ENCODE measurements at places on chromosomes 2 and 18. TPM values are rescaled to one million over a fixed set of nuclear protein-coding genes. Genes with fewer than 3 reads are reported as not detected.

DNA sequence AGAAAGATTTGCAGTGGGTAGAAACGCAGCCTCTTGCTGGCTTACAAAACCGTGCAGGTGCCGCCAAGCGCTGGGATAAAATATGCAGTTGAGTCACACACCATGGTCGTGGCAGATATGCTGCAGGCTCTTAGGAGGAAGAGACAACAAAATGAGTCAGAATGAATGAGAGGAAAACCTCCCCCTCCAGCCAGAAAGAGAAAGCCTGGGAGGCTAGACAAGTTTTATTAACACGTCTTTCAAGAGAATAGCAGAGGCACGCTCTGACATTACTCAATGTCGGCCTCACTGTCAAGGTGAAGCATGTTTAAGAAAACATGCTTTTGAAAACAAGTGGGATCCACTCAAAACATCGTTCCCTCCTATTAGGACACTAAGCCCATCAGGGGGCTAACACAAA is 37.1 kb upstream of the ZCCHC2 start:
- DNase-seq: no peak

DNA sequence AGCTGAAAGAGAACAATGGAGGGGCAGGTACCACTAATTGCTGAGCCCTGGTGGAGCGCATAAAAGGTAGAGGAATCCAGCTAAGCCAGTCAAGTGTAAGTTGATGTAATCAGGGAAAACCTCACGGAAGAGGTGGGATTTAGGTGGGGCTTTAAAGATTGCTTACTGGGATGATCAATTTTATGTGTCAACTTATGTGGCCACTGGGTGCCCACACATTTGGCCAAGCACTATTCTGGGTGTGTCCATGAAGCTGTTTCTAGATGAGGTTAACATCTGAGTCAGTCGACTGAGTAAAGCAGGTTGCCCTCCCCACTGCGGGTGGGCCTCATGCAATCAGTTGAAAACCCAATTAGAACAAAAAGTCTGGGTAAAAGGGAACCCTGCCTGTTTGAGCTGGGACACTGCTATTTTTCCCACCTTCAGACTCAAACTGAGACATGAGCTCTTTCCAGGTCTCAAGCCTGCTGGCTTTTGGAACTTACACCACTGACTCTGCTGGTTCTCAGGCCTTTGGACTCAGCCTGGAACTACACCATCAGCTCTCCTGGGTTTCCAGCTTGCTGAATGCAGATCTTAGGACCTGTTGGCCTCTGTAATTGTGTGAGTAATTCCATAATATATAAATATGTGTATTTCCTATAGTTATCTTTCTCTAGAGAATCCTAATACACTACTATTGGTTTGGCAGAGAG is 67.3 kb downstream of the MYO5B start:
- no peak for DNase-seq

DNA sequence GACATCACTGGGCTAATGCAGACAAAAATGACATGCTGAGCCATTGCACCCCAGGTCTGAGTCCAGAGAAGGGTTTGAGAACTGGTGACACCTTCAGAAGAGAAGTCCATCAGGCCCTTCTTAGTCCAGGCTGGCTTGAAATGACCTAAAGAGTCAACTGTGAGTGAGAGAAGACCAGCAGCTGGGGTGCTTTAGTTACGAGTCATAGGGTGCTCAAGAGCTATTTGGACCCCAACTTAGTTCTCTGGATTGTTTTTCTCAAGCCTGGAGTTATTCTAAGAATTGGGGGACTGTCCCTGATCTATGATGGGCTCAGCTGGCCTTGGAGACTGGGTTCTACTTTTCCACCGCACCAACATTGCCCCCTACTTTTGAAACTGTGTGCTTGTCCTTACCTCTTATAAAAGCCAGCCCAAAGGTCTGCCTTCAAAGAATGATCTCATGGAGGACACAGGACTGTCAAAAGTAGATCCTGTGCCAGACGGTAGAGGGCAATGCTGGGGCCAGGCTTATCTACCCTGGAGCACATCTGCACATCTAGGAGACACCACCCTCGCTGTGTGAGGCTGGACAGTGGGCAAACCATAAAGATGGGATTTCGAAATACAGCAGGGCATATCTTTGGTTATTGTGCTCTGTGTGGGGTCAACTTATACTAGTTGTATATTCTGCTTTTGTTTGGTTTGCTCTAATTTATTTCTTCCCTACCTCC is 333.0 kb upstream of the SLC14A2 start:
- no peak for DNase-seq

GRCh38 chr2:71919708-71920107 is 228.0 kb downstream of the CYP26B1 start:
- no peak for DNase-seq

IGFBP2 gene
- 6.6 TPM for total RNA-seq

- DNase-seq: no peak
Measured at GRCh38 chr2:182618672-182619079, 97.4 kb upstream of the DNAJC10 start.

DNA sequence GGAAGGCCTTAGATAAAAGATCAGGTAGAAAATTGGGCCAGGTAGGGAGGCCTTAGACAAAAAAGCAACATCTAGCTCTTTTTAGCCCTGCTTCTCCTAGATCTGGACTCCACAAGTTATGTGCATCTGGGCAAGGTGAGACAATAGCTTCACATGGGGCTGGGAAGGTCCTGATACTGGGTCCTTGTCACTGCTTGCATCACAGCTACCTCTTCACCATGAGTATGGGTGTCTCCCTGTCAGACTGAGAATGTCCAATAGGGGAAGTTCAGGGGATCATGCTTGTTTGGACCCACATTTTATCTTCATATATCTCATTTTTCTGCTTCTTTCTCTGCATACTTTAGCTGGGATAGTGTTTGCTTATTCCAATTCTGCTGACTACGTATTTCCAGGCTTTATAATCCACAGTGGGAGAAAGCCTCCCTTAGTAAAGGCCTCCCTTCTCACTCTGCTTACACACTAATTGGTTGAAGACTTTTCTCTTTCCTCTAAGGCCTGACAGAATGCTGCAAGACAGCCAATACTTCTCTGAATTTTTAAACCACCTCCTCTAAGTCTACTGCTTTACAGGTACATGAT is 189.6 kb downstream of the CYRIA start:
- DNase-seq: no peak

GRCh38 chr2:105526000-105526925 is 127.4 kb upstream of the FHL2 start:
- DNase-seq: no peak

MAP3K19 gene
- total RNA-seq: not detected

DSG3 gene
- total RNA-seq: not detected

GRCh38 chr2:121400201-121400600 is 115.2 kb upstream of the TFCP2L1 start:
- no peak for DNase-seq

- DNase-seq: no peak
Measured at GRCh38 chr2:67312871-67313270, 84.3 kb upstream of the ETAA1 start.

- peak; percentile 93 for DNase-seq
Measured at GRCh38 chr2:43005245-43005974, 213.0 kb upstream of the HAAO start.

DUSP2 gene
- total RNA-seq: 13.6 TPM

RAPH1 gene
- total RNA-seq: 109 TPM

DNA sequence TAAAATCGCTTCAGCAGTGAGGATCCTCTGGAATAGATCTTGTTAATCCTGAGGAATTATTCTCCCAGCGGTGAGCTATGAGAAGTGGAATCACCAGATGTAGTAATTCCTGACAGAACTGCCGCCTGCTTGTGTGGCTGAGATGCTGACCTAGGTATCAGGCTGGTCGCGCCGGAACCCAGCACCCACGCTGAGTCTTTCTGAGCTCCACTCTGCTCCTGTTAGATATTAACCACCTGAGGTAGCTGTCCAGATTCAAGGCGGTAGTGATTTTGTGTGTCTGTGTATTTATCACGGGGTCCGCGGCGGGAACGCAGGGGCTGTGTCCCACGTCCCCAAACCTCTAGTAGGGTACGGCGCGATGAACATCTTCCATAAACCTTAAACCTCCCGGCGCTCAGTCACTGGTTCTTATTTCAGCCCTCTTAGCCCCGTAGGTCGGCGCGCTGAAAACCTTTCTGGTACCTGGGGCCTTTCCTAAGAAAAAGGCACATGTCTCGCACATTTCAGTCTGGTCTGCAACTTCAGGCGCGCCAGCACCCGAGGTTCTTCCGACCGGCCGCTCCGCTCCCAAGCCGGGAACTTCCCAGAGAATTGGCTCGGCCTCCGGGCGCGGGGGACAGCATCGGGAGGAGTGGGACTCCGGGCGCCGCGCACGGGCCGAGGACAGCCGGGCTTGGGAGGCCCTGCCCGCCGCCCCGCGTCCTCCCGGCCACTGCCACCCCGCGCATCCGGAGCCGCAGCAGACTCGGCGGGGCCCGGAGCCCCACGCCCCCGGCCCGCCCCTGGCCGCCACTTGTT is 542 bp upstream of the CNNM3 start:
- peak; percentile 55 for DNase-seq

- no peak for DNase-seq
Measured at GRCh38 chr2:43203373-43203772, 23.0 kb downstream of the ZFP36L2 start.

REG1B gene
- not detected for total RNA-seq
